ENCODE measurements at places on chromosomes 3 and 15.

GRCh38 chr15:78979456-78980320, 34.8 kb upstream of the CTSH start:
- peak; percentile 33 for DNase-seq

DNA sequence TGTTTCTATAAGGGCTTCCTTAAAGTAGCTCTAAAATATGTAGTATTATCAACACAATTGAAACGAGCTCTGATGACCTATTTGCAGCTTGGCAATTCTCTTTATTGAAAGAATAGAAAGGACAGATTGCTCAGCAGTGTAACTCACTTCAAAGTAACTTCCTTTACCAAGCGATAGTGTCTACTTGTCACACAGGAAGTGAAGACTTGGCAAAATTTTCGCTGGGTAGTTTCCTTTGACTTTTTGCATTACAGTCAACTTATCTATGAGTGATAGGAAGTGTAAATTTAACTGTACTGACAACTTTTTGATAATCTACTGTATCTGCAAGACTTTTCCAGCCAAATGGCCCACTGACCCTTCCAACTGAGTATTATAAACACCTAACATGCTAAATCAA, 22.8 kb downstream of the SLC9A9 start:
- DNase-seq: no peak

DNA sequence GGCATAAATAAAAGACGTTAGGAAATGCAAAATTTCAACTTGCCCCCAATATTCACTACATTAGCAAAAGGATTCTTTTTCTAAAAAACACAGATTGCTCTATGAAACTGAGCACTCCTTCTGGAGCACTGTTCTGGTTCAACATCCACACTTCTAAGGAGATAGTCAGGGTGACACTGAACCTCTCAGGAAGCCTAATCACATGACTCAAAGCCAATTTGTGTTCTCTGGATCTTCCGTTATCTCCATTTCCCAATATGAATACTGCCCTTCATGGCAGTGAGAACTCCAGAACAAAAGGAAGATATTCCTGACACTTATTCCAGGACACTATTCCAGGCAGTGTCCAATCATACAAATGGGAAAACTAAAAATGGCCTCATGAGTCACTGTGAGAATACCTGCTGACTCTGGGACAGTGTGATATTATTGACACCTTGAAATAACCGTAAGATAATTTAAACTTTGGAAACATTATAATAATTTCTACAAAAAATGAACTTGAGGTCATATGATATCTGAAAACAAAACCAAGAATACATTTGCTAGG, 21.4 kb upstream of the TRPM7 start:
- no peak for DNase-seq

DNA sequence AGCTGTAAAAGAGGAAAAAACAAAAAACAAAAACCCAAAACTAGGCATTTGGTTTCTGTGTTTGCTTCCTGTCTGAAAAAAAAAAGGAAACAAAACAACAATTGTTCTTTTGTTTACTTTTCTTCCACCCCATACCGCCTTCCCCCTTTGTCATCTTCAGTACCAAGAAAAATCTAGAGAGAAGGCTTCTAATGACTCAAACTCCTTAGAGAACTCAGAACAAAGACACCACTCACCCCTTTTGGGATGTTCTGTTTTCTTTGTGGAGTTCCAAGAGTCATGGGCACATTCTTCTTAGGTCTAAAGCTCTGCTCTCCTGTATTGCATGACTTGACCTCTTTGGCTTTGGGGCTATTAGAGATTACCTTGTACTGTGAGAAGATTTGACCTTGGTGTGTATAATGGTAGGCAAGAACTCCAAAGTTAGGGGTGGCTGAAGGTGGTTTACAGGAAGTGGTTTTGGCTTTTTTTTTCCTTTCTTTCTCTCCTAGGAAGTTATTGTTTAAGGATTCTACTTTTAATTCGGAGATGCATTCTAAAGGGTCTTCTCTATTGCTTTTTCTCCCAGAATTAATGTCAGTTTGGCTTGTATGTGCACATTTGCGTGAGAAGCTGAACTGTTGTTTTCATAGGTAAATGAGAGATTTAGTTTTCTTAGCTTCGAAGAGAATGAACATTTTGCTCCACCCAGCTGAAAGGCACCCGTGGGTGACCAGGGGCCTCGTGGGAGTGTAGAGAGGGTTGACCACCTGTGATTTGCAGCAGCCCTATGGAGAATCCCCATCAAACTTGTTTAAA, 39.5 kb upstream of the ZBTB20 start:
- no peak for DNase-seq

- no peak for DNase-seq
Measured at GRCh38 chr3:69166446-69166845, 44.1 kb upstream of the LMOD3 start.

GRCh38 chr3:70064194-70064779, 64.8 kb downstream of the SAMMSON start:
- no peak for DNase-seq

- no peak for DNase-seq
Measured at GRCh38 chr3:13072239-13072599, 1.0 kb downstream of the IQSEC1 start.

DNA sequence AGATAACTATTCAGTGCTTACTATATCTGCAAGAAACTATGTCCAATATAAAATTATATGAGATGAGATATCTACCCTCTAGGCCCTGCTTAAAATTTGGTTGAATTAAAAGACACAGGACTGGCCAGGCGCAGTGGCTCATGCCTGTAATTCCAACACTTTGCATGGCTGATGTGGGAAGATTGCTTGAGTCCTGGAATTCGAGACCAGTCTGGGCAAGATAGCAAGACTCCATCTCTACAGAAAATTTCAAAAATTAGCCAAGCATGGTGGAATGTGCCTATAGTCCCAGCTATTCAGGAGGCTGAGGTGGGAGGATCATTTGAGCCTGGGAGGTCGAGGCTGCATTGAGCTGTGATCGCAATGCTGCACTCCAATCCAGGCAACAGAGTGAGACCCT, 303.7 kb upstream of the UBE2E2 start:
- no peak for DNase-seq

Measured in activated CD4-positive, alpha-beta T cell treated with anti-CD3 and anti-CD28 coated beads, Interleukin-2, amount 50 U/mL, for 48 hours (primary cell).